Activated CD4-positive, alpha-beta T cell treated with anti-CD3 and anti-CD28 coated beads for 24 hours (primary cell): ENCODE measurements at places on chromosomes 12 and 14.
A peak's percentile ranks its signal among the peaks of the same experiment; 100 is the strongest.

- DNase-seq = no peak
Measured at GRCh38 chr14:24982472-24983155, 67.3 kb downstream of the STXBP6 start.

DNA sequence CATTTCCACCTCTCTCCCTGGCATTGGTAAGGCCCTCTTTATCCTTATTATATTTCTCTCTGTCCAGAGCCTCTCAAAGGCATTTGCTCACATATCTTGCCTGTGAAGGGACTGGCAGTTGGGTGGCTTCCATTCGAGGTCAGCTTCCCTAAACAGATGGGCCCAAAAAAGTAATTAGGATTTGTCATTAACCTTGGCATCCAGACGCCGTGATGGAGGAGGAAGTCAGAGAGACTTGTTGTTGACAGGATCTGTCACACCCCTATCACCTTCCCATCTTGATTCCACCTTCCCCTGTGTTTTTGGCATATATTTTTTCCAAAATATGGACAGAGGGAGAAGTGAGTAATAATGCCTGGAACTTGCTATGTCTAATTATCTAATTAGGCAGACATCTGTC, 54.0 kb upstream of the OAS1 start:
- no peak for DNase-seq

- peak; percentile 83 for DNase-seq
Measured at GRCh38 chr12:111368788-111369495, at the start of gene PHETA1. PHETA1 (minus strand) TSS chr12:111369095; CDS start chr12:111363427, 5,668 bp downstream.

- no peak for DNase-seq
Measured at GRCh38 chr14:53458368-53458814, 305.3 kb upstream of the DDHD1 start.

GRCh38 chr12:12334367-12335040, 15.5 kb downstream of the MANSC1 start:
- peak; percentile 49 for DNase-seq

GRCh38 chr14:63881926-63882325, 29.1 kb downstream of the SYNE2 start:
- DNase-seq = no peak

DNA sequence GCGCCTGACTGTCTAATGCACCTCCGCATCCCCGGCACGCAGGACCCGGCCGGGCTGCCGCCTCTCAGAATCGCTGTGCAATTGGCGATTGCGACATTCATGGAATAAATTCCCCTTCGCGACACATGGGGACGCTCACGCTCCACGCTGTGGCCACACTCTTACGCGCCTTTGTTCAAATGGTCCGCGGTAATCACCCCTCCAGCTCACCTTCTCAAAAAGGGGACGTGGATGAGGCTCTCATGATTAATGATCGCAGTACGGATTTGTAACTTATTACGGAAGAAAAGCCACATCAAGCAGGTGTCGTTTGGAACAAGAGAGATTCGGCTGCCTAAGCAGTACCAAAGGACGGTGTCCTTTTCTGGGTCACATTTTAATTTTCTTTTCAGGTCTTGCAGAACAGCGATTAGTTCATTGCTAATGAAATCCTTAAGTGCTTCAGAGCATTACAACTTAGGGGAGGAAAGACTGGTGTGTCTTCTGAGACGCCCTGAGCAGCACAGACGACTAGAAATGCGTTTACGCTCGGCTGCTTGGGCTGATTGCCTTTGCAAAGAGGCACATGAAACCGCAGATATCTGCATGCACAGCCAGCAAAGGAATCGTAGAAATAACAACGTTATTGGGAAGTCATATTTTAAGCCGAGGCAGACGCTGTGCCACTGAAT, 37.3 kb upstream of the ADGRD1 start:
- DNase-seq = no peak

GRCh38 chr12:75870878-75871277, 160.7 kb downstream of the PHLDA1 start:
- DNase-seq = no peak

DNA sequence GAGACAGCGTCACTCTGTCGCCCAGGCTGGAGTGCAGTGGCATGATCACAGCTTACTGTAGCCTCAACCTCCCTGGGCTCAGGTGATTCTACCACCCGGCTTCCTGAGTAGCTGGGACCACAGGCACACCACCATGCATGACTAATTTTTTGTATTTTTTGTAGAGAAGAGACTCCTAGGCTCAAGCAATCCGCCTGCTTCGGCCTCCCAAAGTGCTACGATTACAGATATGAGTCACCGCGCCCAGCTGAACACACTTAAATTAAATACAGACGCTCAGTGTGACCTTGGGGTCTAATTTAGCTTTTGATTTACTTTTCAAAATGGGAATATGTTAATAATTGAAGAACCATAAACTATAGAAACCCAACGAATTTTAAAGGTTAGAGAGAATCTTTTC, 77.2 kb downstream of the C2CD5 start:
- no peak for DNase-seq

- no peak for DNase-seq
Measured at GRCh38 chr12:109004017-109004416, 16.9 kb downstream of the SVOP start.

DNA sequence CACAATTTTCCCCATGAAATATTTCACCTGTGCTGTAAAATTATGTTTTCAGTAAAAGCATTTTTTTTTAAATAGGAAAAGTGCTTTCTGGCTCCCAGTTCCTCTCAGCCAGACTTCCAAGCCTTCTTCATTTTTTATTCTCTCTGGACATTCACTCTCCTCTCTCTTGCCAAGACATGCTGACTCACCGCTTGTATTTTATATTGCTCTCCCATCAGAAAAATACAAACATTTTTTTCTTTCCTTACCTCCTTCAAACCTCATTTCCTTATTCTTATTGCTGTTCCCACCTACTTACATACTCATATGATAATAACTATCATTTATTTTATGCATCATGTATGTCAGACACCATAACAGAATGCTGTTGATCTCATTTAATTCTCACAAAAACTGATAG, 37.7 kb upstream of the ZNF641 start:
- DNase-seq = no peak

GRCh38 chr12:28023156-28023887, 50.8 kb upstream of the PTHLH start:
- no peak for DNase-seq

DNA sequence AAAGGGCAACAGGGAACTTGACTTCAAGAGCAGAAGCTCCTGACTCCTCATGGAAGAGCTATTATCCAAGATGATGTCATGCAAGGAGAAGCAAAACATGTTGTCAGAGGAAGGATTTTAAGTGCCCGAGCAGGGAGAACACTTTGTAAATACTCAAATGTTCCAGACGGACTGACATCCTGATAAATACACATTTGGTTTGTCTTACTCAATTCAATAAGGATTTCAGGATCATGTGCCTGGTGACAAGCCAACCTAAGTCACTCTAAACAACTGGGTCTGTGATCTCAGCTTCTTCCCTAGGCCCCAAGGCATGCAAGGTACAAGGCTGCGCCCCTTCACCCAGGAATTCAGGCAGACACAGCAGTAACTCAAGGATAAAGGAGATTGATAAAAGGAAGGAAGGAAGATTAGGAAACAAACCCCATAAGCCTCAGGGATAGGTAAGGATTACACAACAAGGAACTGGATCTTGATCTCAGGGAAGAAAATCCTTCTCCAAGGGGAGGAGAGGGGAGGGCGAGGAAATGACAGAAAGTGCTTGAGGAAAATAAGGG, 26.8 kb upstream of the CEBPE start:
- no peak for DNase-seq

DNA sequence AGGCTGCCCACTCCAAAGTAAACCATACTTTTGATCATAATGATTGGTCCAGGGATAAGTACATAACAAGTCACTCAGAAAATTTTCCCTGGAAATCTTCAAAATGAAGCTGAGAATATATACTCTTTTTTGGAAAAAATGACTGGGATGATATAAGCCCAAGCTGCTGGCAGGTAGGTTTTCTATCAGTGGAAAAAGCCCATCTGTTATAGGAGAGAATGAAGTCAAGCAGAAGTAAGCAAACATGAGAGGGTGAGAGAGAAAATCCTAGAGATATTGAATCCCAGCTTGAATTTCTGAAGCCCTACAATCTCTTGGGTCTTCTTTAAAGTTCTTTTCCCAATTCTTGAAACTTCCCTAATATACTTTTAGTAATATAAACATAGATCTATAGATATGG, 37.3 kb upstream of the ZDHHC17 start:
- no peak for DNase-seq

GRCh38 chr14:104545151-104545941, 34.2 kb upstream of the C14orf180 start:
- no peak for DNase-seq

DNA sequence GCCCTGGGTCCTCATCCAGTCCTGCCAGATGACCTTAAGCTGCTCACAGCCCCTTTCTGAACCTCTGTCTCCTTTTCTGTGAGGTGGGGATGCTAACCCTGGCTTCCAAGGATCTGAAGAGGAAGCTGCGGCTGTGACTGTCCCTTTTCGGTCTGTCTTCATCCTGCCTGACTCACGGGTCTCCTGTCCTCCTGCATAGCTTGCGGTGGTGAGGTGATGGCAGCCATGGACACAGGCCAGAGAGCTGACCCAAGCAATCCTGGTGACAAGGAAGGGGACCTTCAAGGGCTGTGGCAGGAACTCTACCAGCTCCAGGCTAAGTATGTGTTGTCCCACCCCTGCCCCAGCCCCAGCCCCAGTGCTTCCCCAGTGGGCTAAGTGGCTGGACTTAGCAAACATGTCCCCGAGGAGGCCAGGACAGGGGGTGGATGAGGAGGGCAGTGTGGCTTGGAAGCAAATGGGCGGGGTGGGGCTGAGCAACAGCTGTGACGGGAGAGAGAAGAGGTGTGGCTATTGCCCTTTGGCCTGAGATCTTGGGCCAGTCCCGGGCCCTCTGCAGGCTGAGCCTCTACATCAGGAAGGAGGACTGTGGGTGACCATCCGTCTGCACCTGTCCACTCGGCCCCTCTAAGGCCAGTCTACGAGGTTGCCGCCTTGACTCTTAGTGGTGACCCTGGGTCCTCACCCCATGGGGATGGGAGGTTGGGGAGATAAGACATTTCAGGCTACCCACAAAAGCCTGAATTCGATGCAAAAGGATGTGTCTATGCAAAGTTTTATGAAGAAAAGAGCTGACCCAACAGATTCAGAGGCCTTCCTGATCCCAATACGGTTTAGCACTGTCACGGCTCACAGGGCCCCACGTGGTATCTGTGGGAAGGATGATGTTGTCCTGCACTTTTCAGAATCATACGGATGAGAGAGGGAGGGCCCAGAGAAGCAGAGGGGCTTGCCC, 1.1 kb downstream of the CCDC197 start:
- DNase-seq = no peak

GRCh38 chr14:85535991-85536832, 6.3 kb downstream of the FLRT2 start:
- DNase-seq = no peak

GRCh38 chr12:25152055-25152454, 42.9 kb downstream of the DNAI7 start:
- DNase-seq = no peak

- DNase-seq = no peak
Measured at GRCh38 chr14:104441275-104442106, 138.1 kb upstream of the C14orf180 start.

DNA sequence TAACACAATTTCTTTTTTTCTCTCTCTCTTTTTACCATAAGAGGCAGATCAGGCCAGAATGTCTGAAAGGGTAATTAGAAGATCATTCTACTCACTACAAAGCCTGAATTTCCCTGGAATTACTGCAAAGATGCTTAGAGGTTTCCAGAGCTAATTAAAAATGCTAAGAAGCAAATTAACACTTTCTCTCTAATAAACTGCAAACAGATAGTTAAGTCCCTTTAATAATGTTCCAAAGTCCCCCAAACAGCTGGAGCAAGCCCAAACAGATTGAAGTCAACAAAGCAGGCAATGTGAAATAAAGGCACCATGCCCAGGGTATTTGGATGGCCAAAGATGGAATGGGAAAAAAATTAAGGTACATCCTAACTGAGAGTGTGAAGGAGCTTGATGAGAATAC, 208.8 kb upstream of the LRFN5 start:
- no peak for DNase-seq

GRCh38 chr14:83247924-83248639, 1714.4 kb upstream of the SEL1L start:
- DNase-seq = no peak

GRCh38 chr14:104132981-104133380, 5.4 kb upstream of the KIF26A start:
- DNase-seq = no peak

GRCh38 chr14:86450085-86450484, 920.1 kb downstream of the FLRT2 start:
- DNase-seq = no peak

DNA sequence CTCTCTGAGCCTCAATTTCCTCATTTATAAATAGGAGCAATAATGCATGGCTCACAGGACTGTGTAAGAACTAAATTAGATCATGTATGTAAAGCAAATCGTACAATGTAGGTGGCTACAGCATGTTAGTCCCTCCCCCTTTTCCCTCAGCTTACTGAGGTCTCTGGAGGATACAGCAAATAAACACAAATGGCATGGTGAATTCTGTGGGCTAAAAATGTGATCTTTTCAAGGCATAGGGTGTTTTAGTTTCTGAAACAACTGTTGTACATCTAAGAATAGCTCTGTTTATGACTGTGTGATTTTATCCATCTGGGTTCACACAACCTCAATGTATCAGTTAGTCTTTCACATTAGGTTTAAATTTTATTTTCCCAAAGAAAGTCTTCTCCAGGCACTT, 121.2 kb upstream of the PLEKHG7 start:
- DNase-seq = no peak

- no peak for DNase-seq
Measured at GRCh38 chr12:69252033-69252432, 12.7 kb downstream of the CPSF6 start.

GRCh38 chr12:57470970-57471656, 8.6 kb downstream of the ARHGAP9 start:
- no peak for DNase-seq

DNA sequence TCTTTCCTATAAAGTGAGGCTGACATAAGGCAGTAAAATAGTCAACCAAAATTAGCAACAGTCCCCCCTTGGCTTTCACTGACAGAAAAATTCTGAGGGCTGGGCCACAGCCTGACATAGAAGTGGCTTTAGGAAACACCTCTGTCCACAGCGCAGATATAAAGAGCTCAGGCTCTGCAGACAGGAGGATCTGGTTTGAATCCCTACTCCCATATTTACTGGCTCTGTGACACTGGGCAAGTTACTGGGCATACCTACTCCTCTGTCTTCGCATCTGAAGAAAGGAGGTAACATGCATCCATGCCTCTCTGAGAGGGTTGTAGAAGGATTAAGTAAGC, 95.3 kb downstream of the STXBP6 start:
- DNase-seq = no peak

GRCh38 chr12:40561395-40561966, 130.8 kb upstream of the CNTN1 start:
- DNase-seq = no peak

DNA sequence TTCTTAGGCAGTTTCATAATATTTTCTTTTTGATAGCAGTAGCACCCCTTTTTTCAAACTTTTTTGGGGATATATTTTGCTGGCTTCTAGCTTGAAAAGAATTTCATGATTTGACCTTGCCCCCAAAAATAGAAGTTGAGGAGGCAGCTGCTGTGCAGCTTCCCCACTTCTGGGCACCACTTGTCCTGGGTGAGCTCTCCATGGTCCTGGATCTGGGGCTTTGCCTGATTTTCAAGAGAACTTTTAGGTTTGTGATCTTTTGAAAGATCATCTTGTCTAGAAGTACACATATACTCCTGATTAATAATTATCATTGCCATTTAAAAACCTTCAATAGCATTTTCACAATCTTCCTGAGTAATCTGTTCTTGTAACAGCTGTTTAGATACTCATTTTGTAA, 271.6 kb downstream of the NPAS3 start:
- no peak for DNase-seq

- no peak for DNase-seq
Measured at GRCh38 chr12:47739979-47740378, 14.7 kb upstream of the ENDOU start.

- no peak for DNase-seq
Measured at GRCh38 chr12:104975587-104976343, 10.4 kb upstream of the NOPCHAP1 start.
